ENCODE measurements at places on chromosomes 12 and 14.
A peak's percentile ranks its signal among the peaks of the same experiment; 100 is the strongest.

- H3K4me3 ChIP-seq = no peak overlapping the region
- peak; percentile 41 for DNase-seq
- no peaks in the 10 kb centered on the region for H3K36me3 ChIP-seq
- no peak overlapping the region for H3K27ac ChIP-seq
Observed at GRCh38 chr12:47034661-47035060, 44.8 kb upstream of the PCED1B start.

DNA sequence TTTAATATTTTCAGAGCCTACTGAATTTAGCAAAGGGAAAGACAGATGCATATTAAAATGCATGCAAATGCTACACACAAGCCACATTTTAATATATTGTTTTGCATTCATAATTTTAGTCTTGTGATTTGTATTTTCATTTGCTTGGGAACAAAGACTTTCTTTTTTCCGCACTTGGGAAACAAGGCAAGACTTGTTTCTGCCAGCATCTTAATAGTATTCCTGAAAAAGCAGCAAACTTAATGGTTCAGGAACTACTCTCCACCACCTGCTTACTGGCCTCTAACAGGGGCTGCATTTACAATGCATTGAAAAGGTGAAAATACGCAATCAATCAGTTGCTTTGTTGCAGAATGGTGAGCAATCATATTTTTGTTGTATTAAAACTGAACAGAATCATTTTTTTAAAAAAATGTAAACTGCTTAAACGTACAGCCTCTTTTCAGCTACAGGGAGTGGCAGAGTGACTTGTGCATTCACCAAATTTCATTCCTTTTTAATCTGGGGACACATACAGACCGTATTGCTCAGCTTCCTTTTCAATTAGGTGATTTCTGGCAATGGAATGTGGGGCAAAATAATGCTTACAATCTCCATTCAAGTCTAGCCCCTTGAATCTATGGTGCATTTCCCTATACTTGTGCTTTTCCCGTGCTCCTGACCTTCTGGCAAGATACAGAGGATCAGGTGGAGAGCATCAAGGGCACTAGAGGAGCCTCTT, 144.1 kb upstream of the BTG1 start:
- peaks cover 14% of the 10 kb centered on the region for H3K4me1 ChIP-seq
- H3K4me3 ChIP-seq = no peak overlapping the region
- no peak overlapping the region for H3K27ac ChIP-seq

GRCh38 chr12:14521822-14522221, 45.9 kb downstream of the PLBD1 start:
- H3K27ac ChIP-seq = no peak overlapping the region
- no peaks in the 10 kb centered on the region for H3K4me1 ChIP-seq
- H3K27me3 ChIP-seq = no peaks in the 10 kb centered on the region
- no peak overlapping the region for H3K4me3 ChIP-seq
- H3K36me3 ChIP-seq = no peaks in the 10 kb centered on the region
- DNase-seq = no peak

DNA sequence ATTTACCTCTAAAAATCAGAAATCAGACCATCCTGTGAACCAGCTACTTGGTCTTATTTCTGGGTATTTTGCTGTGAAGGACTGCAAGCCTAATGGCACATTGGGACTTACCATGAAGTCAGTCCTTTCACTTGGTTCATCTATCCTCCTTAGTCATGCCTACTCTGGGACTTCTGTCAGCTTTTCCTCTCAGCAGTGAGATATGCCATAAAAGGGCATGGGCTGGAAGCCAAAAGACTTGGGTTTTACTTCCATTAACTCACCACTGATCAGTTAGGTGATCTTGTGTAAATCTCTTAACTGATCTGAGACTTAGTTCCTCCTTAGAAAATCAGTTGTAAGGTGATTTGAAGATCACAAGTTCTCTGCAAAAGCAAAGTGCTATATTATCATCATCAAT, 116.5 kb downstream of the PAH start:
- H3K4me3 ChIP-seq = no peak overlapping the region
- H3K27ac ChIP-seq = no peak overlapping the region
- no peak for DNase-seq
- H3K27me3 ChIP-seq = no peaks in the 10 kb centered on the region
- no peaks in the 10 kb centered on the region for H3K36me3 ChIP-seq

DNA sequence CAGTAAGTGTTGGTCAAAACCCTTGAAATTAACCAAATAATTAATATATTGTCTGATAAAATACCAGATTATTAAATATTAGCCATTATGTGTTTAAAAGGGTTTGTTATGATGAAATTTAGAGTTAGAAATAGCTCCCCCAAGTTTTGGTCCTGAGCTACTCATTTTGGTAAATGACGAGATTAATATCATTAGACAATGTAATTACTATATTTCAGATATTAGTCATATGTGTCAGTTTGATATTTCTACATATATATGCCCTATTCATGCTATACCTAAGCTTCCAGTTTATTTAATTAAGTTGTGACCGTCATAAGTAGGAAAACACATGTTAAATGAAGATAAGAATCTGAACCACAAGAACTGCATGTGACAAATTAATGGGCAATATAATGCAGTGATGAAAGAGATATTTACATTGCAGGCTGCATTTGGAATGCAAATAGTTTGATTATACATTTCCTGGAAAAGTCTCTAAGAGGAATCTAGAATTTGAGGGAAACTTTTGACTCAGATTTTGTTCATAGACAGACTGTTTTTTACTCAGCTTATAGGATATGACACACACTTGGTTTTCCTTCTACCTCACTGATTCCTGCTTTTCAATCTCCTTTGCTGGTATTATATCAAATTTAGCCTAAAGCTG, 70.5 kb downstream of the TBC1D30 start:
- H3K27me3 ChIP-seq = peaks cover 4% of the 10 kb centered on the region
- peaks cover 5% of the 10 kb centered on the region for H3K4me1 ChIP-seq
- no peak overlapping the region for H3K27ac ChIP-seq
- DNase-seq = peak; percentile 56

- peaks cover 11% of the 10 kb centered on the region for H3K36me3 ChIP-seq
- no peak overlapping the region for H3K4me3 ChIP-seq
- peaks cover 13% of the 10 kb centered on the region for H3K4me1 ChIP-seq
- no peak for DNase-seq
- no peak overlapping the region for H3K27ac ChIP-seq
Observed at GRCh38 chr14:64724578-64724930, 20.3 kb downstream of the PLEKHG3 start.

DNA sequence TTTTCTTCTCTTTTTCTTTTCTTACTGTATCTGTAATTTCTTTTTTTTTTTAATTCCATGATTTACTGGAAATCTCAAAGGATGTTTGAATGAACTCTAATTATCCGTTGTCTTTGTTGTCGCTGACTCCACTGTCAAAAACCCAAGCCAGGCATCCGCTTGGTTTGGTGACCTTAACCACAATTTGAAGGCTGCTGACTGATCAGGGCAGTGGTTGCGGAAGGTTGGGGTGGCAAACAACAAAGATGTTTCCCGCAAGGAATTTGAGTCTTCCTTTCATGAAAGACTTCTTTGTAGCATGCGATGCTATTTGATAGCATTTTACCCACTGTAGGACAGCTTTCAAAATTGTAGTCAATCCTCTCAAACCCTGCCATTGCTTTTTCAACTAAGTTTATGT, 1013.8 kb downstream of the DIO2 start:
- peaks cover 1% of the 10 kb centered on the region for H3K27me3 ChIP-seq
- H3K36me3 ChIP-seq = no peaks in the 10 kb centered on the region
- DNase-seq = no peak
- H3K4me1 ChIP-seq = no peaks in the 10 kb centered on the region
- H3K27ac ChIP-seq = no peak overlapping the region
- H3K4me3 ChIP-seq = no peak overlapping the region

DNA sequence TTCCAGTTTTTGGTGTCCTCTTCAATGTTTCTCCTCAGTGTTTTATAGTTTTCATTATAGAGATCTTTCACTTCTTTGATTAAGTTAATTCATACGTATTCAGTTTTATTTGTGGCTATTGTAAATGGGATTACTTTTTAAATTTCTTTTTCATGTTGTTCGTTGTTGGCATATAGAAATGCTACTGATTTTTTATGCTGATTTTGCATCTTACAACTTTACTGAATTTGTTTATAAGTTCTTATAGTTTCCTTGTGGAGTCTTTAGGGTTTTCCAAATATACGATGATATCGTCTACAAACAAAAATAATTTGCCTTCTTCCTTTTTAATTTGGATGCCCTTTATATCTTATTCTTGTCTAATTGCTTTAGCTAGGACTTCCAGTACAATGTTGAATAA, 9.7 kb upstream of the SDR9C7 start:
- H3K4me3 ChIP-seq = no peak overlapping the region
- peaks cover 8% of the 10 kb centered on the region for H3K27me3 ChIP-seq
- H3K36me3 ChIP-seq = no peaks in the 10 kb centered on the region
- no peak for DNase-seq

DNA sequence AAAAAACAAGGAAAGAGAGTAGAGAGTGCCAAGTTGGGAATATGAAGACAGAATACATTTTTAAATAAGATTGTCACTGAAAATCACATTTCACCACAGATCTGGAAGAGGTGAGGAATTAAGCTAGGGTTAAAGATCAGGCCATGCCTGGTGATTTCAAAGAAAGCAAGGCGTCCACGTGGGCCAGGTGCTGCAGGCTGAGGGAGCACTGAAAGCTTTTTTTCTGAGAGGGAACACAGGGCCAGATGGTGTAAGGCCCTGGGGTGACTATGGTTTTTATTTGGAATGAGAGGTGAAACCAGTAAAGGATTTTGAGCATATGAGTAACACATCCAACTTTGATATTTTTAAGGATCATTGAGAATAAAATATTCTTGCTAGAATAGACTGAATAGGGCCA, 20.9 kb downstream of the SYT1 start:
- no peak overlapping the region for H3K4me3 ChIP-seq
- H3K27ac ChIP-seq = no peak overlapping the region
- DNase-seq = no peak

DNA sequence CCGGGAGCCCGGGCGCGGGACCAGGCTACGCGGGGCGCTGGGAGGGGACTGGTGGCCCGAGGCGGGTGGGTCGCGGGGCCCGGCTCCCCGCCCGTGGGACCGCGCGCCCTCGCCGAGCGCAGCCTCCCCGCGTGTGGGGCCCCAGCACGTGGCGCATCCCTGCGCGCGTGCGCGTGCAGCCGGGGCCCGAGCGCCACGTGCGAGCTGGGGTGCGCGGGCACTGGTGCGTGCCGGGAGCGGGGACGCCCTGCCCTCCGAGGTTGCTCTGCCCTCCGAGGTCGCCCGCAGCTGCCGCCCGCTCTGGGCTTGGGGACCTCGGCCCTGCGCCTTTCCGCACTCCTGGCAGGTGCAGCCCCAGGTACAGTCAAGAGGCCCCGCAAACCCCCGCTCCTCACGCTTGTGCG, 365 bp upstream of the CCDC88C start:
- no peak overlapping the region for H3K27ac ChIP-seq
- peaks cover 39% of the 10 kb centered on the region for H3K27me3 ChIP-seq
- H3K36me3 ChIP-seq = no peaks in the 10 kb centered on the region
- no peaks in the 10 kb centered on the region for H3K4me1 ChIP-seq
- no peak overlapping the region for H3K4me3 ChIP-seq

- no peaks in the 10 kb centered on the region for H3K27me3 ChIP-seq
- no peak overlapping the region for H3K27ac ChIP-seq
Observed at GRCh38 chr14:58732387-58732786, 94.6 kb downstream of the DACT1 start.

- H3K27ac ChIP-seq = peak overlapping the region; percentile 41
- H3K36me3 ChIP-seq = no peaks in the 10 kb centered on the region
- no peak overlapping the region for H3K4me3 ChIP-seq
- no peaks in the 10 kb centered on the region for H3K27me3 ChIP-seq
Observed at GRCh38 chr12:106519607-106520021, 63.2 kb upstream of the RFX4 start.

DNA sequence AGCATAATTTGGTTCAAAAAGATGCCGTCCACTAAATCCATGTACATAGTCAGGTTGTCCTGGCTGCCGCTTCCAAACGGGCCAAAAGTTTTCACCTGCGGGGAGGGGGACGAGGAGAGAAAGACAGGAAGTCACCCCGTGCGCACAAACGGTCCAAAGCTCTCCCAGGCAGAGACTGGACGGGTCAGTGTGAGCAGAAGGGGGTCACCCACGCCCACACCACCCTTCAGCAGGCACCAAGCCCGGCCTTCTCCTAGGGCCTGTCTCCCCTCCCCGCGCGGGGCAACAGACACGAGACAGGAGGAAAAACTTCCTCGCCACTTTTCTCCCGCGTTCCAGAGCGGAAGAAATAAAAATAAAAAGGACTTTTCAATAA, 888 bp downstream of the CCDC88C start:
- no peaks in the 10 kb centered on the region for H3K36me3 ChIP-seq
- H3K27ac ChIP-seq = no peak overlapping the region
- no peak for DNase-seq
- peaks cover 41% of the 10 kb centered on the region for H3K27me3 ChIP-seq

- H3K27ac ChIP-seq = no peak overlapping the region
- DNase-seq = no peak
- no peaks in the 10 kb centered on the region for H3K36me3 ChIP-seq
- H3K27me3 ChIP-seq = no peaks in the 10 kb centered on the region
- H3K4me1 ChIP-seq = peaks cover 2% of the 10 kb centered on the region
Observed at GRCh38 chr12:10936506-10936905, 2.6 kb downstream of the TAS2R14 start.

DNA sequence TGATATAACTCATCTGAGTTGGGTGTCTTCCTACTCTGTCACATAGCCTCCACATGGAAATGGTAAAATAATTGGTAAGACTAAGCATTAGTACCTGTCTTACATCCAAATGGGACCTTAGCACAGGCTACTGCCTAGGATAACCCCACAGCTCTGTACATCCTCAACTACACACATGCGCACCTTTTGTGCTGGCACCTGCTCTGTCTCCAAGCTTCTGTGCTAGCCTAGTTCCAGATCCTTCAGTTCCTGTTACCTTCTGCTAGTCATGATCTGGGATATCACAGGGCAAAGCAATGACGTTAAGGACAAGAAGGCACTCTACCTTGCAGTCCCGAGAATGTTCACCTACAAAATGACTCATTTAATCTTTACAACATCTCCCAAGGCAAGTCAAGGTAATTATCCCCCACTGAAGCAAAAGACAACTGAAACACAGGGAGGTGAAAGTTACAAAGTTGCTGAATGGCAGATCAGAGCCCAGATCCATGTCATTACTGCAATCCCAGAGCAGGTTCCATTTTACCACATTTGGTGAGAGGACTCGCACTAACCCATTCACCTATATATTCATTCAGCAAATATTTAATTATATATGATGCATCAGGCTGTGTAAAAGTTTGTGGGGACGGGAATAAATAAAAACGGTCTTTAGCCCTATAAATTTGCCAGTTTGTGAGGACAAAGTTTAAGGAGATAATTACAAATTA, 61.7 kb downstream of the PPM1H start:
- H3K27ac ChIP-seq = no peak overlapping the region
- no peak overlapping the region for H3K4me3 ChIP-seq
- H3K27me3 ChIP-seq = peaks cover 10% of the 10 kb centered on the region
- H3K36me3 ChIP-seq = no peaks in the 10 kb centered on the region
- DNase-seq = no peak

DNA sequence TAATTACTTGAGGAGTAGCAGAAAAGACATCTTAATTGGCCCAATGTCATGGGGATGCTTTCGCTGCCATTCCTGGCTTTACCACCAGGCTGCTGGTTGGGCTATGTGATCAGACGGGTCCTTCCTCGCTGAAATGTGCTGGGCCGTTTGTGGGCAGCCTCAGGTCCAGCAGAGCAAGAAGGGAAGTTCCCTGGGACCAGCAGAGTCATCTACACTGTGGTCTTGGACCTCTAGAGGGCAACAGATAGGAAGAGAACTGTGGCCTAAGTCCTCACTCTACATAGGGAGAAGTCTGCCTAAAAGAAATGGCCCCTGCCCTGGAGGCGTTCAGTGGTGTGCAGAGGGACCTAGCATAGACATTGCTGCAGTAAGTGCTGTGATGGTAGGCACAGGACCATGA, 10.9 kb downstream of the EVL start:
- H3K27me3 ChIP-seq = no peaks in the 10 kb centered on the region
- H3K27ac ChIP-seq = no peak overlapping the region
- H3K4me3 ChIP-seq = no peak overlapping the region
- peaks cover 8% of the 10 kb centered on the region for H3K4me1 ChIP-seq
- DNase-seq = peak; percentile 40

Data from IMR-90 (cell line).